Type B pancreatic cell (in vitro differentiated cells): ENCODE measurements at places on chromosomes 5 and 9. TPM values are rescaled to one million over a fixed set of nuclear protein-coding genes. Genes with fewer than 3 reads are reported as not detected.

The PCDHB3 gene
- total RNA-seq, result 3.9 and 5.4 TPM in 2 replicates

- DNase-seq, result no peak
- no peak overlapping the region for H3K4me3 ChIP-seq
- H3K27ac ChIP-seq, result no peak overlapping the region
These were observed 17.2 kb upstream of the GDA start for GRCh38 chr9:72132052-72132451.

DNA sequence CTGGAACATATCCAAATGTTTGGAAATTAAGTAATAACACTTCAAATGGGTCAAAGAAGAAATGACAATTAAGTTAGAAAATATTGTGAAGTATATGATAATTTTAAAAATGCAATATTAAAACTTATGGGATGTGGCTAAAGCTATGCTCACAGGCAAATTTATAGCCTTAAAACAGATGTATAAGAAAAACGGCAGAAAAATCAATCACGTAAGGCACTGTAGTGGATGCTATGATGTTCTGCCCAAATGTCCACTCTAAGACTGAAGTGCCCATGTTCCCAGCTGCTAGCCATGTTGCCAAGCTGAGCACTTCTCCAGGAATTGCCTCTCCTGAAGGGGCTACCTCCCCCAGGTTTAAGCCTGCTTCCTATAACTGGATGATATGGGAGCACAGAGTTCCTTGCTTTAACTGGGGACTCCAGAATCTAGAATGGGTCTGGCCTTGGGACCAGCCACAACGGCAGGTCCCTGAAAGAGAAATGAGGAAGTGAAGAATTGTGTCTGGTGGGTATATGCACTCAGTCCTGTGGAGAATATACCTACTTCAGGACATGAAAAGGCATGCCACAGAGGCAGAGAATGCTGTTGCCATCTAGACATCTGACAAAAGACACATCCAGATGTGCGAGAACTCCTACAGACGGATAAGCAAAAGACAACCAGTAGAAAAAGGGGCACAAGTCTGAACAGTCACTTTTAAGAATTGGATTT lies 78.2 kb upstream of the RXRA start:
- DNase-seq, result no peak
- peaks cover 15% of the 10 kb centered on the region for H3K27me3 ChIP-seq
- no peak overlapping the region for H3K27ac ChIP-seq
- H3K4me3 ChIP-seq, result no peak overlapping the region
- H3K4me1 ChIP-seq, result no peaks in the 10 kb centered on the region

DNA sequence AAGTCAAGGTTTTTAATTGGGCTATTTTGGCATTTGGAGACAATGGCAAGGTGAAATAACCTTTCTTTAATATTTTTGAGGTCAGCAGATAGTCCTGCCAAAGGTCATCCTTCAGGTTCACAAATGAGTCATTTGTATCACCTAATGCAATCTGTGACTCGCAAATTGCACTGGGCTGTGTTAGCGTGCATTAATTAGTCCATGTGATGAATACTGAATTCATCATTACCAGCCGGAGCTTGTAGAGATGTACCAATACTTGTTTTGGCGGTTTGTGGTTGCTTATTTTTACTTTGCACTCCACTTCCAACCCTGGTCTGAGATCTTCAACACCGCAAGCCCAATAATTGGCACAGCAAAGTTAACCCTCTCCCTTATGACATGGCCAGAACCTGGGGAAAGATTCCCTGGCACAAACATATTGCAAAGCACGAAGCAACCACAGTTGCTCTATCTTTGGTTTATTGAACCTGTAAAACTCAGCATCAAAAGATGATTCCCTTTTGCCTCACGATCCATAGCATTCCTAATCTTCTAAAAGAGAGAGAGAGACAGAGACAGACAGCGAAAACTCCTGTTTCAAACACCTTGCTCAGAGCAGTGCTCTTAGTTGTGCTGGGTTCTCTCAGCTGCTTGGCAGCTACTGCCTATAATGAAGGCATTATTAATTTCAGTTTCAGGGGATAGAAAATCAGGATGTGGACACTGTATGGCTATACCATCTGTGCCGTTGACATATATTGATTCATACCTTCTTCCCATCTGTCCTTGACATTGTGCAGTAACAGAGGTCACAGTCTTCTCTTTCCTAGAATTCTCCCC lies 178.1 kb downstream of the EBF1 start:
- no peak overlapping the region for H3K27ac ChIP-seq
- no peak overlapping the region for H3K4me3 ChIP-seq
- peaks cover 26% of the 10 kb centered on the region for H3K4me1 ChIP-seq
- DNase-seq, result no peak

The GABRA1 gene
- total RNA-seq, result 1.8 and 12.3 TPM in 2 replicates

- peaks cover 1% of the 10 kb centered on the region for H3K4me1 ChIP-seq
- H3K4me3 ChIP-seq, result no peak overlapping the region
- H3K27me3 ChIP-seq, result no peaks in the 10 kb centered on the region
- no peak for DNase-seq
These were observed 17.7 kb downstream of the RFESD start for GRCh38 chr5:95664204-95664786.

The ANKRD34B gene
- 0.07 and 0.19 TPM in 2 replicates for total RNA-seq

GRCh38 chr5:169980418-169981053 lies at the start of gene INSYN2B:
INSYN2B (minus strand) TSS chr5:169980495; CDS start chr5:169883898, 96,597 bp downstream.
- H3K27me3 ChIP-seq, result peaks cover 55% of the 10 kb centered on the region
- H3K4me1 ChIP-seq, result peaks cover 21% of the 10 kb centered on the region
- H3K27ac ChIP-seq, result no peak within 1 kb of the TSS

The SLC34A3 gene
- total RNA-seq, result 0.41 and 0.81 TPM in 2 replicates

The PTCH1 gene
- total RNA-seq, result 41.7 and 123 TPM in 2 replicates

GRCh38 chr5:117893211-117893610 lies 1095.1 kb downstream of the DTWD2 start:
- H3K4me3 ChIP-seq, result no peak overlapping the region
- DNase-seq, result no peak
- no peak overlapping the region for H3K27ac ChIP-seq
- no peaks in the 10 kb centered on the region for H3K36me3 ChIP-seq
- no peaks in the 10 kb centered on the region for H3K27me3 ChIP-seq

The CBY3 gene
- not detected in 2 replicates for total RNA-seq

DNA sequence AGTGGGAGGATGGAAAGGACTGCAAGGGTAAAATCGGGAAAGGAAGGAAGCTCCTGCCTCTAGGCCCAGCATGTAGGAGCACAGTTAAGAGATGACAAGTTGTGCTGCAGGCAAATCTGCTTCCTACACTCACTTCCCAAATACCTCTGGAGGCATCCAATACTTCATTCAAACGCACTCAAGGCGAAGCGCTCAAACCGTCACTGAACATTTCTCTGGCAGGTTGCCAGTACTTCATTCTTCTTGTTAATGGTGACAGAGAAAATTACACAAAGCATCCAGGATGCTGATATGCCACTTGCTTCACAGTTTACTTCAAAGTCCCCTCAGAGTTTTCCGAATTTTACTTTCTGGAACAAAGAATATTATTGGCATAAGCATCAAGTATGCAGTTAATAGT lies 59.8 kb downstream of the NREP start:
- H3K4me1 ChIP-seq, result peaks cover 24% of the 10 kb centered on the region
- no peak for DNase-seq
- H3K27me3 ChIP-seq, result peaks cover 9% of the 10 kb centered on the region
- H3K36me3 ChIP-seq, result peaks cover 8% of the 10 kb centered on the region

DNA sequence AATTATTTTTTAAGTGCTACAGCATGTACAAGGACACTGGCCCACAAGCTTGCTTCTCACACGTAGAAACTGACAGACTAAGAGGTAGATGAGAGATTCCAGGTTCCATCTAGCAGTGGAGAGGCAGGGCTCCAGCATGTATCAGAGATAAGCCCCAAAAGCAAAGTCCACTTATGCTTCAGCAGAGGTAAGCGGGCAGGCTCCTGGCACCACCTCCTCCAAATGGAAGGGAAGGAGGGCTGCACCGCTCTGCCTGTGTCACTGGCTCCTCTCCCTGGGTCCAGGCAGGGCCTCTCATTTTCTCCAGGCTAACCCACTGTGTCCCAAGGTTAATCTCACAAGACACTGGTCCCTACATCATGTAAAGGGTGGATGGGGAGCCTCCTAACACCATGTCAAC lies 15.9 kb downstream of the GRHPR start:
- H3K4me1 ChIP-seq, result peaks cover 8% of the 10 kb centered on the region
- H3K4me3 ChIP-seq, result no peak overlapping the region
- no peaks in the 10 kb centered on the region for H3K27me3 ChIP-seq
- no peak overlapping the region for H3K27ac ChIP-seq
- peaks cover 14% of the 10 kb centered on the region for H3K36me3 ChIP-seq
- no peak for DNase-seq

DNA sequence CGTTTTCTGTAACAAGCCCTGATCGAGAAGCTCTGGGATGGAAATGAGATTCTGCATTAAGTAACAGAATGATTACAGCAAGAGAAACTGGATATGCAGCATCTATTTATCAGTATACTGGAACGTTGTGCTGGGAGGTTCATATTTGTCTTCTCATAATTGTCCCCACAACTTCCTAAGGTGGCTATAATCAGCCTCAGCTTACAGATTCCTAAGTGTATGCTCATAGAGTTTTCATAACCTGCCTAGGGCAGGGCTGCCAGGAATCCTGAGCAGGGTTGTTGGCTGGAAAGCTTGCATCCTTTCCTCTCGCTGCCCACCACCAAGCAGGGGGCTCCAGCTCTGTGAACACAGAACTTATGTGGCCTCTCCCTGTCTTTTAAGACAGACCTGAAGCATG lies 70.2 kb downstream of the FNBP1 start:
- H3K4me1 ChIP-seq, result peaks cover 7% of the 10 kb centered on the region
- DNase-seq, result no peak
- H3K27me3 ChIP-seq, result no peaks in the 10 kb centered on the region
- H3K27ac ChIP-seq, result no peak overlapping the region
